Testis (tissue), 5 donors: ENCODE measurements at places on chromosomes 4 and X.

GRCh38 chr4:167144605-167145004 is 89.7 kb downstream of the SPOCK3 start:
- no peak for DNase-seq

DNA sequence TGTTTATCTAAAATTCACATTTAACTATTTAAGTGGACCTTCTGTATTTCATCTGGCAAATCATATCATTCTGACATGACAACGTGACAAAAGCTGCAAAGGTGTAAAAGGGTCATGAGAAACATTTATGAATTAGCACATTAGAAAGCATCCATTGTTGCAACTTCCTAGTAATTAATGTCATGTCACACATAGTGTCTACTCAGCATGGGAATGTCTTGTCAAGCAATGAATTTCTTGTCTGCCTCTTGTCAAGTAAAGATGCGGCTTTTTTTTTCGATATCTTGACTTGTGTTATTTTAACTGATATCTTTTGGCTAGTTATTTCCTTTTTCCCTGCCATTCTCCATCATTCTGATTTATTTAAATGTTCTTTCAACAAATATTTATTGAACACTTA is 463.5 kb upstream of the CXorf51B start:
- no peak for DNase-seq

- DNase-seq = no peak
These were observed 343.6 kb downstream of the SPRY1 start for GRCh38 chr4:123740236-123740635.

- DNase-seq = no peak
These were observed 20.4 kb downstream of the ZNF157 start for GRCh38 chrX:47390780-47391179.

- DNase-seq = no peak
These were observed 10.2 kb downstream of the ANKRD17 start for GRCh38 chr4:73248416-73248815.
